ENCODE measurements at places on chromosomes 2 and 18.
A peak's percentile ranks its signal among the peaks of the same experiment; 100 is the strongest.

DNA sequence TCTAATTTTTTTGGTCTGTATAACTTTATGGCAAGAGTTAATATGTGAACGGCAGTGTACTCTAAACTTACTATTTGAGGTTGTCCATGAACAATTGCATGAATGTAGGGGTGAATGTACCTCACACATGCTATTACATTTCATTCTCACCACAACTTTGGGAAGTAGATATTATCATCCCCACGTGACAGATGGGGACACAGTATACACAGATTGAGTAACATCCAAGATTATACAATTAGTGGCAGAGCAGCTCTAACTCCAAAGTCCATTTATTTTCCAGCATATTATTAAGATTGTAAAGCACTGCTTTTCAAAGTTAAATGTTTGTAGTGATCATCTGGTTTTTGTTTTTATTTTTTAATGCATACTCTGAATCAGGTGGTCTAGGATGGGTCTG, 622.1 kb upstream of the ZEB2 start:
- DNase-seq = no peak

DNA sequence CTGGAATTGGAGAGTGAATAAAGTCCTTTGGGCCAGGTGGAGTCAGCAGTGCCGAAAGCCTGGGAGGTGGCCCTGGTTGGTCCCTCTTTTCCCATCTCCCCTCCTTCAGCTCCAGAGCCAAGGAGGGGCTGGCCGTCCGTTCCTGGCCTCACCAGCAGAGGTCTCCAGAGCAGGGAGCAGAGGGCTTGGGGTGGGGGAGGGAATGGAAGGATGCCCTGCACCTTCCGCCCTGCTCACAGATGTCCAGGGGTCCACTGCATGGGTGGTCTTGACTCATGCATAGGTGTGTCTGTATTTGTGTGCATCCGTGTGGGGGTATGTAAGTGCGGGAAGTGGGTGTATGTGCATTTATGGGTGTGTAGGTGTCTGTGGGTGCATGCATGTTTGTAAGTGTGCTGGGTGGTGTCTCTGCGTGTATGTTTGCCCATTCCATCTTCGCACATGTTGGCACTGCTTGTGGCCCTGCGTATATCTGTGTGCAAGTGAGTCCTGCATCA, 201.8 kb downstream of the ZFP36L2 start:
- peak; percentile 87 for DNase-seq

- DNase-seq = peak; percentile 60
Observed at GRCh38 chr2:238159071-238159539, 335 bp downstream of the ERFE start.

DNA sequence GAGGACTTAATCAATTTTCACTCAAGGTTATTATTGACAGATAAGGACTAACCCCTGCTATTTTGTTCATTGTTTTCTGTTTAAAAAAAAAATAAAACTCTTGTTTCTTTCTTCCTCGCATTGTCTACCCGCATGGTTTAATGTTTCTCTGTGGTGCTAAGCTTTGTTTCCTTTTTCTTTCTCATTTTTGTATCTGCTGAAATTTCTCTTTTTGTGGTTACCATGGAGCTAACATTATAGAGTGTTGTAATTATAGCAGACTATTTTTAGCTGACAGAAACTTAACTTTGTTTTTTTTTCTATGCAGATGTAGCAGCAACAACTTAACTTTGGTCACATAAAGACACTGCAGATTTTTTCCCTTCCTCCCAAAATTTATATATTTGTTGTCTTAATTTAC, 43.1 kb upstream of the CHN1 start:
- DNase-seq = no peak

DNA sequence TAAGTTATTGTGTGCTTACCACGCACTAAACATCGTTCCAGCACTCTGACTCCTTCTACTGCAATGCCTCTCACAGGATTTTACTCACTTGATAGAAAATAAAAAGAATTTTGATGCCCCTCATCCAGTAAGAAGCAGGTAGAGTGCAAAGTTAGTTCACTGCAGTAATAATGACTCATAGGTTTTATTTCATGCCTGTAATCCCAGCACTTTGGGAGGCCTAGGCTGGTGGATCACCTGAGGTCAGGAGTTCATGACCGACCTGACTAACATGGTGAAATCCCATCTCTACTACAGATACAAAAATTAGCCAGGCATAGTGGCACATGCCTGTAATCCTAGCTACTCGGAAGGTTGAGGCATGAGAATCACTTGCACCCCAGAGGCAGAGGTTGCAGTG, 190.6 kb downstream of the RAD51AP2 start:
- no peak for DNase-seq

- DNase-seq = peak; percentile 42
Observed at GRCh38 chr2:207836521-207837133, 66.9 kb upstream of the FZD5 start.

Data from GM03348 (cell line).